ENCODE measurements at places on chromosomes 2 and 18.
A peak's percentile ranks its signal among the peaks of the same experiment; 100 is the strongest.

DNA sequence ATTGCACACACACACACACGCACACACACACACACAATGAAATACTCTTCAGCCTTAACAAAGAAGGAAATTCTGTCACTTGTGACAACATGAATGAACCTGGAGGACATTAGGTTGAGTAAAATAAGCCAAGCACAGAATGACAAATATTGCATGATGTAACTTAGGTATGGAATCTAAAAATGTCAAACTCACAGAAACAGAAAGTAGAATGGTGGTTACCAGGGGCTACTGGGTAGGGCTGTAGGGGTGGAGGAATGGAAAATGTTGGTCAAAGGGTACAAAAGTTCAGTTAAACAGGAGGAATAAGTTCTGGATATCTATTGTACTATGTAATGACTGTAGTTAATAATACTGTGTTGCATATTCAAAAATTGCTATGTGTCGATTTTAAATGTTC, 29.5 kb downstream of the SCN2A start:
- DNase-seq = no peak

DNA sequence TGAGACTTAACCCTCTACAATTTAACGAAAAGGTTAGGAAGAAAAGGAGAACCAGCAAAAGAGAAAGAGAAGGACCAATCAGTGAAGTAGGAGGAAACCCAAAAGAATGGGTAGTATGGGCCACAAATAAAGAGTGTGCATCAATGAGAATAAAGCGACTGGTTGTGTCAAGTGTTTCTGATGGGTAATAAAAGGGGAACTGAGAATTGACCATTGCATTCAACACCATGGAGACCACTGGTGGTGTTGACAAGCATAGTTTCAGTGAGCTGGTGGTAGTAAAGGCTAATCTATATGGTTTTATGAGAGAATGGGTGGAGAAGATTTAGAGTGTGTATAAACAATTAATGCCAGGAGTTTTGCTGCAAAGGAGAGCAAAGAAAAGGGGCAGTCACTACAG, 75.4 kb downstream of the CSRNP3 start:
- DNase-seq = no peak

DNA sequence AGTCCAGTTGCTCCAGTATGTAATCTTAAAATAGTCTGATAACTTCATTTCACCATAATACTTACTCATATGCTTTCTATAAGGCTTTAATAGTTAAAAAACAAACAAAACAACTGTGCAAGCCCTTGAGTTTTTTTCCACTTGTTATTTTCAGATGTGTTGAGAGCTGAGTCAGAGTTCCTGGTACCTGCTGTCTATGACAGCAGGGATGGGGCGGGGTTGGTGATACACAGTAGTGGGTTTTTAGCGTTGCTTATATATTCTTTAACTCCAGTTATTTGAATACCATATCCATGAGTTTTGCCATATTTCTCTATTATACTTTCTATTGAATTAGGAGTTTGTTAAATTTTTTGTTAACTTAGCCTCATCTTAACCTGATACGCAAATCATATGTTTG, 5.0 kb downstream of the NAPG start:
- no peak for DNase-seq

GRCh38 chr2:238099714-238100048, 459 bp upstream of the ESPNL start:
- no peak for DNase-seq

DNA sequence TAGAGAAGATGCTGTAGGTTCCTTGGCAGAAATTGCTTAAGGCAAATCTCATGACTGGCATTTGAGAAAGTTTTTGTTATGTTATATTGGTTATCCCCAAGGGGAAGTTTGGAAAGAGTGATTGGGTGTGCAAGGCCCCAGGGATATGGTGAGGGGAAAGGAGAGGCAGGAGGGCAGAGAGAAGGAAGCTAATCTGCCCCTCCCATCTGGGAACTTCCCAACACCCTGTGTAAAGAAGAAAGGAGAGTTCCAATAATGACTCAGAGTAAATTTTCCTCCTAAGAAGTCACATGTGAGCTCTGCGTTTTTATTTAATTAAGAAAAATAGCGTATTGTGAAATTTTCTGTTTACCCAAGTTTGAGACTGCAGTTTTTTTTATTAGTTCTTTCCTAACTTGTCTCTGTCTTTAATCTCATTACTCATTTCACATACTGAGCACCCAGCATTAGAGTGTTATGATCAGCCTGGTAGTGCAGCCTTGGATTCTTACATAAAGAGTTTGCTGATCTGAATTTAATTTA, 3.1 kb upstream of the KYNU start:
- peak; percentile 33 for DNase-seq

DNA sequence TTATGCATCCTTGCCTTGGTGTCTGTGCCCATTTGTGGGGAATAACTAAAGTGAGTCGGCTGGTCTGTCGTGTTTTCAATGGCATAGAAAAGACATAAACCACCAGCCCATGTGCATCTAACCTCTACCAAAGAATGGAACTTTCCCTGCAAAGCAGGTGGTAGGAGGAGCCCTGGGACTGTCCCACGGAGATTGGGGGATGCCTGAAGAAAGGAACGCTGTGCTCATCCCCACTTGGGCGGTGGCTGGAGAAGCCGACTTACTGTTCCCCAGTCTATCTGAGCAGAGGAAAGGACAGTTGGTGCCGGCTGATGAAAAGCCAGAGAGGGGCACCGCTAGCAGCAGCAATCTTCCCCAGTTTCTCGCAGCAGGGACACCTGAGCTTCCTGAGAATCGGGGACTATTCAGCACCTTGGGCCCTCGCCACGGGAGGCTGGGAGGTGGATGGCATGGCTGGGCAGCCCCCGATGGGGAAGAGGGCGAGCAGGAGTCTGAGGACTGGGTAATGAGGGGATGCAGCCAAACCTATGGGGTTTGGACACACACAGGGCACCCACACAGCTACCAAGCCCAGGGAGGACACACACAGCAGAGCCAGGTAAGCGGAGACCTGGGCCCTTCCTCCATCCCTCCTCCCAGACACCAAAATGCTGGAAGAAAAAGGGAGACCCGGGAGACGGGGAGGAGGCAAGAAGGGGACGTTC, 53.7 kb upstream of the AGAP1 start:
- DNase-seq = no peak

- no peak for DNase-seq
Measured at GRCh38 chr2:177207101-177207500, 5.5 kb upstream of the HNRNPA3 start.

GRCh38 chr18:49048396-49049020, 97.7 kb upstream of the SMAD7 start:
- peak; percentile 25 for DNase-seq

- DNase-seq = no peak
Measured at GRCh38 chr2:11833601-11834000, 87.2 kb downstream of the LPIN1 start.

- DNase-seq = no peak
Measured at GRCh38 chr2:228556717-228557116, 375.2 kb upstream of the SPHKAP start.

DNA sequence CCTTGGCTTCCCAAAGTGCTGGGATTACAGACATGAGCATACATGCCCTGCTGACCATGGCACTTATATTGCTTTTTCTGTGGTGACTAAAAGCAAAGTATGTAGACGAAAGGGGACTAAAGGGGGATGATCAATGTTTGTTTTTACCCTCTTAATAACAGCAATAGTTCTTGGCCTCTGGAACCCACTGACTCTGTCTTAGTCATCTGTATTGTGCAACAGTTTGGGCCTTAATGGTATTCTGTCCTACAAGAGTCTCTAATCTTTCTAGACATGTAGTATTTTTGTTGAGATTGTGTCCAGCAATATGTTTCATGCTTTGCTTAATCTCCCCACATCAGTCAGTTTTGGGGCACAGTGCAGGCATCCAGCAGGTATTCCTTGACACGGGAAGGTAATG, 359.9 kb upstream of the FANCL start:
- no peak for DNase-seq

GRCh38 chr2:26653207-26654060, 12.3 kb upstream of the CIB4 start:
- DNase-seq = no peak

DNA sequence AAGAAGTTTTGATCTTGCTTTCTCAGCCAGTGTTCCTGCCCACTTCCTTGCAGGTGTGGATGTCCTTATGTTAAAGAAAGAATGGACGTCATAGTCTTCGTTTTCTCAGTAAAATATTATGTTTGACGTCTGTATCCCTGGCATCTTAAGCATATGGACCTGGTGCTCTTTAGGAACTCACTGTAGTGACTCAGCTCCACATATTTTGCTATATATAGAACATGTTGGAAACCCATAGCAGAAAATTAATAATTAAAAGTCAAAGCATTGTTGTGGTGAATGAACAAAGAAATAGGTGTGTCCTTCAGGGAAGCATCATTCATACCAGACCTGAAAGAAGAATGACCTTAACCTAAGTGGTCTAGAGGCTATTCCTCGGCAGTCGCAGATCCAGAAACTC, 196.1 kb downstream of the MCFD2 start:
- DNase-seq = no peak

GRCh38 chr2:231063347-231063746, 6.7 kb downstream of the PSMD1 start:
- no peak for DNase-seq

- no peak for DNase-seq
Measured at GRCh38 chr2:125330133-125330532, 1305.0 kb downstream of the CNTNAP5 start.

DNA sequence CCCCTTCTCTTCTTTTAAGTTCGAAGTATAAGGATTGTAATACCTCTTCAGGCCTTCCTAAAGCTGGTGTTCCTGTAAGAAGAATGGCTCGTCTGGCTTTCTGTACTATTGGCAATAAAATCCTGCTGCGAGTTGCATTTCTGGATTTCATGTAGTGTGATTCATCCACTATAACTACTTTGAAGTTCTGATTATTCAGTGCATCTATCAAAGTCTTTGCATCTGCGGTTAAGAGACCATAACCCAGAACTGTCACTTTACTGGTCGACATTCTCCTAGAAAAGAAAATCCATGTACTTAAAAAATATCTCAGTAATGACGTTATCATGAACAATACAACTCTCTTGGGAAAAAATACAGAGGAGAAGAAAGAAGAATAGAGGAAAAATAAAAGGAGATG, 181.1 kb downstream of the ZRANB3 start:
- no peak for DNase-seq

- peak; percentile 14 for DNase-seq
Measured at GRCh38 chr2:168194784-168195522, 52.4 kb downstream of the STK39 start.

DNA sequence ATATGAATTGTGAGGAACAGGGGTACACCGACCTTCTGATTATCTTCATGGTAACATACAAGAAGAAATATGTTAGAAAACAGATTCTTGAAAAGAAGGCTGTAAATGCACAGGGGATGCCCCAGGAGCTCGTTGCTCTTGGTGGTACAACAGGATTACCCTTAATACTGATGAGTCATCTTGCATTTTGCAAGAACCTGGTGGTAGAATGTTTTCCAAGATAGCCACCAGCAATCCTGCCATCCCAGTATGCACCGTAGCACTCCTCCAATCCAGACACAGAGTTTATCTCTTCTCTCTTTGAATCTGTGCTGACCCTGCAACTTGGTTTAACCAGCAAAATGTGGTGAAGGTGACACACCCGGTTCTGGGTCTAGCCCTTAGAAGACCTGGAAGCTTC, 238.3 kb downstream of the EN1 start:
- no peak for DNase-seq

GRCh38 chr2:24365051-24365450, 4.7 kb upstream of the ITSN2 start:
- DNase-seq = no peak

GRCh38 chr2:109242654-109243331, 113.8 kb downstream of the SH3RF3 start:
- peak; percentile 56 for DNase-seq
